ENCODE measurements at places on chromosomes 5 and 9.

- peak; percentile 77 for DNase-seq
Measured at GRCh38 chr5:180071531-180072255, at the start of gene RNF130. Gene RNF130 (minus strand): TSS chr5:180071759. CDS start chr5:180071702, 57 bp downstream.

- DNase-seq: no peak
Measured at GRCh38 chr5:173833196-173833985, 54.8 kb upstream of the CPEB4 start.

DNA sequence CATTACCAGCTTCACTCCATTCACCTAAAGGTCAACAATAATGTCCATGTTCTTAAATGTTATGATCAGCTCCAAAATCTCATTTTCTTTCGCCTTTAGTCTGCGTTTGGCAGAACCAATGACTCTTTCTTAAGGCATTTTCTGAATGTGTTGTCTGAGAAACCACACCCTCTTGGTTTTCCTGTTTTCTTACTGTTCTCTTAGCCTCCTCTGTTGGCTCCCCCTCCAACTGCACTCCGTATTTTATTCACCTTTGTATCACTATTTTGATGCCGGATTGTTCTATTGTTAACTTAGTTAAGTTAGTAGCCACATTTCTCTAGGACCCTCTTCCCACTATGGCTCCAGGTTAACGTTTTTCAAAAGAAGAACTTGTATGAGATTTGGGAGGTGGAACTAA lies 185.6 kb downstream of the DMAC1 start:
- no peak for DNase-seq

DNA sequence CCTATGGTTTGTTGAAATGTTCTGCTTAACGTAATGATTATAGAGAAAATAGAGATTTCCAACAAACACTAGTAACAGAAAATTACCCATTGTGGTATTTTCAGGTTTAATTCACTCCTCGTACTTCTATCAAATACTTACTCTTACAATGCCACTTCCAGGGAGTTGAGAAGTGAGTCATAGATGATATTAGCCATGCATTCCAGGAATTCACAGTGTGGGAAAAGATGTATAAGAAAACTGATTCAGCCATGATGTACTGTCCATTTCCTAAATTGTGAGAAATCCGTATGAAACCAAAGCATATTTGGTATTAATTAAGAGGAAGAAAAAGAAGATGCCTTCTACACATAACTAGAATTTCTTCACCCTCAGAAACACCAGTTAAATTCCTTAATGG lies 1854.6 kb upstream of the WWC1 start:
- no peak for DNase-seq
